ENCODE measurements at places on chromosomes 12 and 14. TPM values are rescaled to one million over a fixed set of nuclear protein-coding genes. Genes with fewer than 3 reads are reported as not detected.
A peak's percentile ranks its signal among the peaks of the same experiment; 100 is the strongest.

The GPR65 gene
- not detected for total RNA-seq

DNA sequence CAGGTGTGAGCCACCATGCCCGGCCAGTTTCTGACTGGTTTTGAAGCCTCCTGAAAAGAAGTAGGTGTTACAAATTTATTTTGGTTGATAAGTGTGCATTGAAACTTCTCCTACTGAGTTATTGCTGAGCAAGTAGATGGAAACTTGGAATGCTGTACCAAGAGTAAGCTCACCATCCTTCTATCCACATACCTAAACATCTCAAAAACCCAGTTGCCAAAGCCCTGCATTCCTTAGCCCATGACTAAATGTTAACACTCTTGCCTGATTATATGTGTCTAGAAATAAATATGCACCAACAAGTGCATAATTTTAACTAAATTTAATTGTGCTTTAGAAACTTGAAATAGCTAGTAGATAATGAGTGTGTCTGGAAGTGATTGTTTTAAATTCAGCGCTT, 357.8 kb downstream of the DUSP6 start:
- no peak for DNase-seq

- DNase-seq = no peak
Measured at GRCh38 chr14:84131924-84132323, 1398.0 kb upstream of the FLRT2 start.

- no peak for DNase-seq
Measured at GRCh38 chr12:15608941-15609340, 180.2 kb downstream of the EPS8 start.

DNA sequence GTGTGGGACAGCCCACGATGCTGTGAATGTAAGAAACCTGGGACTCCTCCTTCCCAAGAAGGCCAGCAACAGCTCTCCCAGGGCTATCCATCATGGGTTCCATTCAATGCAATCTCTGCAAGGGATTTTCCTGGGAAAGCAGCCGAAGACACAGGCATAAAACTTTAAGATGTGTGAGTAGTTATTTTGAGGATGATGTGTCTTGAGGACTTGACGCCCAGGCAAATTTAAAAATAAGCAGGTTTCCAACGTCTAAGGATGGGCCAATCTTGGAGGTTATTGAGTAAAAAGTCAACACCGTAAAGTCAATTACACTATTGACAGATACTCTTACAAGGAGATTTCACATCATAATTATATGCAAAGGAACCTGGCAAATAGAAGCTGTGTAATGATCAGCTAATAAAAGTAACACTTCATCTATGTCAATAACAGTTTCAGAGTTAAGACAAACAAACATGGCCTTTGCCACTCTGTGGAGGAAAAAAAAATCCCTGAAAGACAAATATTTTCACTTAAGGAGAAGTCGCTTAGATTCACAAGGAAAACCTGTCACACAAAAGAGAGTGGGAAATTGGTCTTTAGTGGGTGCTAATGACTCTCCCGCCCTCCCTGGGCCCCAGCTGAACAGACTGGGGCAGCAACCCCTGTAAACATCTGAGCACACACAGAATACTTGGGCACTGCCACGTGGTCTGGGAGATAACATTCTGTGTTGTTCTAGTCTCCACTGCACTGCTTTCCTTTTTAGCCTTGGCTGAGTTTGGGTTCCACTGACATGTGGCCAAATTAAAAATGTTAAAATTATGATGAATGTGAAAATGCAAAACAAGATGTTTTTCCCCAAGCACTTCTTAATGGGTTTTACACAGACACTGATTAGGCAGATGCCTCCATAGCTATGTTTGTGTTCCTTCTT, 240.9 kb downstream of the FOXN3 start:
- no peak for DNase-seq

DNA sequence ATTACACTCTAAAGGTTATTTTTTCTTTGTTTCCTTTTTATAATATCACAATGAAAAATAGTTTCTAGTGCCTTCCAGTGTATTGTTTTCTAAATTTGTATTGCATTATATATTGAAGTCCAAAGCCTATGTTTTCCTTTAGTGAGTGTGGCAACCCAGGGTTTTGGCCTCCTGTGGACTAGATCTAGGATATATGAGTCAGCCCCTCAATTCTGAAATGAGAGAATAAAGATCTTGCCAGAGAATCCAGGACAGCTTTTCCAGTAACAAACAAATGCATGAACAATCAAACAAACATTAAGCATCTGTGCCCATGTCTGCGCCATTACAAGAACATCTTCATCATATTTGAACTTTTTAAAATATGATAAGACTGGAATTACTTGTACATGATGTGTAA, 70.7 kb upstream of the SSTR1 start:
- DNase-seq = no peak

GRCh38 chr14:71212093-71212492, 304.8 kb downstream of the PCNX1 start:
- no peak for DNase-seq

The CACNB3 gene
- total RNA-seq = 11.5 TPM

DNA sequence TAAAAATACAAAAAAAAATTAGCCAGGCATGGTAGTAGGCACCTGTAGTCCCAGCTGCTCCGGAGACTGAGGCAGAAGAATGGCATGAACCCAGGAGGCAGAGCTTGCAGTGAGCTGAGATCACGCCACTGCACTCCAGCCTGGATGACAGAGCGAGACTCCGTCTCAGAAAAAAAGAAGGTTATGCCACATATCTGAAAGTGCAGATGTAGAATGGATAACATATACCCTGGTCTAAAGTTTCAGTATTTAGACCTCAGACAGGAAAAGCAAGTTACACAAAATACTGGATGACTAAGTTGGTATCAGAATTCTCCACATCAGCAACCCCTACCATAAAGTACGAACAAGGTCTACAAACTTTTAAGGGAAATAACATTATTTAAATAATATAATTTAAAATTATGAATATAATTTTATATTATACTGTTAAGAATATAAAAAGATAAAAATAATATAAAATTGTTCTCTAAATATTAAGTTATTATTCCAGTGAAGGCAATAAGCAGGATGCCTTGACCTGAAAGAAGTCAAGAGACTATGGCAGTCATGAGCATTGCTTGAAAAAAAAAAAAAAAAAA, 169.9 kb downstream of the CRADD start:
- DNase-seq = no peak

DNA sequence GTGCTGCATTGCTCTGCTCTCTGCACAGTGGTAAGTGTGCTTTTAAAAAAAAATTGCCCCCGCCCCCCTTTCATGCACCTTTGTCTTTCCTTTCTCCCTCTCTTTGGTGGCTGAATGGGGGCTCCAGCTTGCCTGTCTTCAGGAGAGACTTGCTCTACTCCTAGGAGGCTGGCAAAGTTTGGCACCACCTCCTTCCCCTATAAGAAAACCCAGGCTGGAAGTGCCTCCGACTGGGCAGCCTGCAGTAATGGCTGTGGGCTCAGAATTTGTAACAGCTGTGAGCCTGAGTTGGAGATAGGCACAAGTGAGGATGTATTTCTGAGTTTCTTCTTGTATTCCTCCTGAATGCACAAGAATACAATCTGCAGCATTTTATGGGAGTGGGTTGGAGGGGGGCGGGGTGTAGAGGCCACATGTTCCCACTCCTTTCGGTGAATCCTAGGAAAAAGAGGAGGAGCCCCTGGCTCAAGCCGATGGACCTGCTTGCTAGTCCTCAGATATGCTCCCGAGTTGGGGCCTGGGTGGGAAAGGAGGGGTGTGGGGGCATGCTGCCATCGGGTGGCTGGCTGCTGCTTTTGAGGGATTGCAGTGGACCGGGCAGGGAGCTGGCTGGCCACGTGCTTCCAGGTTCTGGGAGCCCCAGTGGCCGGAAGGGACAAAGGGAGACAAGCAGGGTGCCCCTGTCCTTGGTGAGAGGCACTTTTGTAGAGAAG, 124.3 kb downstream of the TSPAN9 start:
- peak; percentile 44 for DNase-seq

DNA sequence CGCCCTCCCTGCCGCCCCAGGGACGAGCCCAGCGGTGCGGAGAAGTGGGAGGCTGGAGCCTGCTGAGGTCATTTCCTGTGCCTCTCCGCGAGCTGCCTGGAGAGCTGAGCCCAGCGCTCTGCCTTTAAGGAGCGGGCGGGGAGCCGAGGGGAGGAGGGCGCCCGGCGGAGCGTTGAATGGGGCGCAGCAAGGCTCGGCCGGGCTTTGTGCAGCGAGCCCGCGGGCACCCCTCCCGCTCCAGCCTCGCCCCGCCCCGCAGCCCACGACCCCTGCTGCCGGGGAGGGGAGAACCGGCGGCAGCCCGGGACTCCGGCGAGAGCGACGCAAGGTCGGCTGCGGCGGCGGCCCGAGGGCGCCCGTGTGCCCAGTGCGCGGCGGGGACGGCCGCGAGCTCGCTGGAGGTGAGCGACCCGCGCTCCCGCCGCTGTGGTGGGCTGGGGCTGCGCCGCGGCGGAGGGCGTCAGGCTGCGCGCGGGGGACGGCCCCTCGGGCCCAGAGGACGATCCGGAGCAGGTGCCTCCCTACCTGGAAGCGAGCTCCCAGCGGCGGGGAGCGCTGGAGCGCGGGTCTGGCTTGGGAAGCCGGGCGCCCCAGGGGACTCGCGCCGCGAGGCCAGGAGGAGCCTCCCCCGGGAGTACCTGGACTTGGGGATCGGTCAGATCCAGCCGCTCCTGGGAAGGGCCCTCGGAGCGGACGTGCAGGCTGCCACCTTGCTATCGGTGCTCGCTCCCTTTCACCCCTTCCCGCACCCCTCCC, at the start of gene PLEKHH1:
TSS of gene PLEKHH1 (plus strand) at position 293 of the 756 bp plus-strand sequence. CDS start 8,578 bp downstream, outside the sequence.
- peak; percentile 91 for DNase-seq

GRCh38 chr12:130788515-130788914, 50.5 kb downstream of the STX2 start:
- no peak for DNase-seq

DNA sequence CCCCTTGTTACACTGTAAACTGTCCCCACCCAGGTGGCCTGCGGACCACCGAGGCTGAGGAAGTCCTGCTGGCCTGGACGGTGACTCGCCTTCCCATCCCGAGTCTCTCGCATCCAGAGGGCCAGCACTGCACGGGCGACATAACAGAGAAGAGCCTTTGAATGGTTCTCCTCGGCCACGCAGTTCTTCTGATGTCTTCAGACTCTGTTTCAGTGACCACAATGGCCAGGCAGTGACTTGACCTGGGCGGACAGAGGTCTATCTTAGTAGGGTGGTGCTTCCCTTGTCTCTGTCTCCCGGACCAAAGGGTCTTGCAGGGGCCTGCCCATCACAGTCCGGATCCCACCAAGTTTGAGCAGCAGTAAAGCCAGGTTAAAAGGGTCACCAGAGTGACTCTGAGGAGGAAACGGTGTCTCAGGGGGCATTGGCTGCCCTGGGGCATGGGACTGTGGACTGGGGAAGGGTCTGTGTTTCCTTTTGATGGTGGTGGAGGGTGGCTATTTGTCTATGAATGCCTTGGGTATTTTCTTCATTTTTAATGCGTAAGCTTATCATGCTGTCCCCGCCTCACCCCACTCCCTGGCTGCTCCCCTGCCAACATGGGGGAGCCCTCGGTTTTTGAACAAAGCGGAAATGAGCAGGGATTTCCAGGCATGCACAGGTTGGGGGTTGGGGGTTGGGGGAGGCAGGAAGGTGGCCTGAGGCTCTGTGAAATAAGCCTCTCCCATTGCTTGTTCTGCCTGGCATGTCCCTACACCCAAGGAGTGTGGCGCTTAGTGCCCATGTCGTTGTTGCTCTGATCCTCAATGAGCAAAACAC, 10.3 kb downstream of the KRT85 start:
- DNase-seq = no peak

The DLK1 gene
- total RNA-seq = 0.06 TPM

All from Daoy (cell line).